Fibroblast of the aortic adventitia (primary cell): ENCODE measurements at places on chromosomes 2 and 18. TPM values are rescaled to one million over a fixed set of nuclear protein-coding genes. Genes with fewer than 3 reads are reported as not detected.

GTF2A1L gene
- 5.0 TPM in 1 of 2 replicates, not detected in the other for total RNA-seq

FOXI3 gene
- not detected in 2 replicates for total RNA-seq

OST4 gene
- total RNA-seq, result 36.5 and 300 TPM in 2 replicates

IL1B gene
- total RNA-seq, result 2.4 TPM in 1 of 2 replicates, not detected in the other

REG1B gene
- total RNA-seq, result not detected in 2 replicates

ASTL gene
- total RNA-seq, result not detected in 2 replicates

APOB gene
- total RNA-seq, result under 0.01 TPM in 1 of 2 replicates, not detected in the other

ANKRD30B gene
- total RNA-seq, result 0.36 and 2.7 TPM in 2 replicates
